ENCODE measurements at places on chromosomes 6 and 20.

DNA sequence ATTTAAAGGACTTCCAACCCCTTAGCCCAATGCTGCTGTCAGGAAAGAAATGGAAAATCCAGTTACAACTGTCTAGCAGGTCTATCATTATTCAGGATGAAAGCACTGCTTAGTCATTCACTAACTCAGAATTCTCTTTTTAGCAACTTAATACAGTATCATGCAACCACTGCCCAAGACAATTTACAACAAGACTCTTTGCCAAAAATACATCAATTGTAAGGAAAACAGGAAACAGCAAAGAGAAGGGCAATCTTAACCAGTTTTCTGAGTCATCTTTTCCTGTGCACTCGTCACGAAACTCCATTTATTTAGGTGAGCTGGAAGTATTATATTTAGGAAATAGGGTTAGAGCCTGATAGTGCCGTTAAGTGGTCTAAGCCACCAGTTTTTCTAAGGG is 1197.7 kb upstream of the CITED2 start:
- DNase-seq: no peak

- no peak for DNase-seq
Observed at GRCh38 chr20:4713401-4713800, 8.3 kb upstream of the PRND start.

DNA sequence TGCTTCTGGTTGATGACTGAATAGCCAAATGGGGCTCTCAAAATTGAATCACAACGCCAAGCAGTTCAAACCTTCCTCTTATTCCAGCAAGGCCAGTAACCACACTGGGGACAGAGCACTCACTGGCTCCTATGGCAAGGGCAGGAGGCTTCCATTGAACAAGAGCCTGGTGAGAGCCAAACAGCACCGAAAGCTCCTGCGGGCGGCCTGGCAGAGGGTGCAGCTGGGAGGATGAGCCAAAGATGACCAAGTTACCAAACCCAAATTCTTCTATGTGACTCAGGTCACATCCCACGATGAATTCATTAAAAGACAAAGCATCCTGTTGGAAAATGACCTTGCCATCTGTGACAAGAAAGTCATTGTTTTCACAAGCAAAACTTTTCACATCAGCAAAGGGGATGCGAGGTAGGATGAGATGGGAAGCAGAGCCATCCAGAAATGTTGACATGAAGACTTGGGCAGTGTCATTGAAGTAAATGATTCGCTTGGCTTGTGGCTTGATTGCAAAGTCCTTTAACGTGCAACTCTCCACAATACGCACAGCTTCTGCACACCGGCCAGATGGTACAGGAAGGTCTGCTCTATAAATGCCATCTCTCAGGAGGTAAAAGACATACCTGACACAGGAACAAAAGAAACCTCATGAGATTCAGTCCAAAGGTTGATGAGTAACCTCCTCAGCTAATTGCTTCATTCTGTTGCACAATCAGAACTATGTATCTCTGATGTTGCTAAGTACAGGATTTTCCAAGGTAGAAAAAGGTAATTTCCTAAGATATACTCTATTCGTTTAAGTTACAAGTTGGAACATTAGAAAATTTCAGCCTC is 36.3 kb downstream of the ROS1 start:
- DNase-seq: no peak

- no peak for DNase-seq
Observed at GRCh38 chr20:19679900-19680495, 78.1 kb upstream of the RIN2 start.

- peak; percentile 49 for DNase-seq
Observed at GRCh38 chr6:136547336-136547735, 2.9 kb downstream of the MAP7 start.

DNA sequence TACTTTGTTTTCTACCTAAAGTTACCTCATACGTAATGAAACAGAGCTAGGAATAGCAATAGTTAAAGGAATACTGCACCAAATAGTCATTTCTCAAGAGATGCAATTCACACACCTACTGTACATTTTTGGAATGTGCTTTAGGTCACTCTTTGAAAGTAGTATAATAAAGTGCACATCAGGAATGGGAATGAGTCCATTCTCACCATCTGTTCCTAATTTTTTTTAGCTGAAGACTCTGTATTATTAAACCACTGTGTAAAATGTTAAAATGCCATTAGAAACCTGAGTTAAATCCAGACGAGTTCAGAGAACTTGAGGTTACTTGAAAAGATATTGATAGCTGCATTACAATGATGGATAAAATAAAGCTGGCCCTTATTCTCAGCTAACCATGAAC is 51.9 kb upstream of the EPHA7 start:
- DNase-seq: no peak

GRCh38 chr6:169905041-169905807 is 153.8 kb downstream of the ERMARD start:
- no peak for DNase-seq

- DNase-seq: no peak
Observed at GRCh38 chr20:1842281-1842680, 52.9 kb upstream of the SIRPA start.

DNA sequence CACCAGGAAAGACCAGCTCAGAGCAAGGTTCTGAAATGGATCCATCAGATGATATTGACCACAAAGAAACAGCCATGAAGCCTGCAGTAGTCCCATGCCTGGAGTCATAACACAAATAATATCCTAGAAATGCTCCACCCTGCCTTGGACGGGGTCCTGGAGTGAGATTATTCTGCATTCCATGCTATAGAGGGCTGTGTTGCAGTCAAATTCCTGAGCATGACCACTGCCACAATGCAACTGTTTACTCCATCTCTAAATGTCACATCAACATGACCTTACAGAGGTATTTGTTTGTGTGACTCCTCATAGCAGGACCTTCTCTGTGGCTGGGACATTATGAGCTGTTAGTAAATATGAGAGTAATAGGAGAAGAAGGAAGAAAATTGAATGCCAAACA is 257.5 kb upstream of the TCF21 start:
- no peak for DNase-seq

- DNase-seq: no peak
Observed at GRCh38 chr6:22078802-22079545, 217.9 kb downstream of the PRL start.

DNA sequence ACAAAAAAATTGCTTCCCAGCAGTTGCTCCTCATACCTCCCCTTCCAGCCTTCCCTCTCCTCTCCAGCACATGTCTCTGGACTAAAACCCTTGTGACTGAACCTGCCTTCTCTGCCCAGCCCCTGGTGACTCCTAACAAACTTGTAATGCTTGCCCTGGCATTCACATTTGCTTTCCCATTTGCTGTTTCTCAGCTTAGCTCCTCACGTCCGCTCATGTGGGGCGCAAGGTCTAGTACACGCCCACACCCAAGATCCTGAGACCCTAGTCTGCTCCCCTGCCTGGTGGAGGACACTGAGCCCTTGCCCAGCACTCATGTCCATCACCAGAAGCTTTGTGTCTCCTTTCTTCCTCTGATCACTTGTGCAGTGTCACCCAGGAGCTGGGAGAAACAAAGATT is 18.3 kb upstream of the RBPJL start:
- DNase-seq: no peak

GRCh38 chr6:42269974-42270510 is 52.4 kb upstream of the MRPS10 start:
- no peak for DNase-seq

DNA sequence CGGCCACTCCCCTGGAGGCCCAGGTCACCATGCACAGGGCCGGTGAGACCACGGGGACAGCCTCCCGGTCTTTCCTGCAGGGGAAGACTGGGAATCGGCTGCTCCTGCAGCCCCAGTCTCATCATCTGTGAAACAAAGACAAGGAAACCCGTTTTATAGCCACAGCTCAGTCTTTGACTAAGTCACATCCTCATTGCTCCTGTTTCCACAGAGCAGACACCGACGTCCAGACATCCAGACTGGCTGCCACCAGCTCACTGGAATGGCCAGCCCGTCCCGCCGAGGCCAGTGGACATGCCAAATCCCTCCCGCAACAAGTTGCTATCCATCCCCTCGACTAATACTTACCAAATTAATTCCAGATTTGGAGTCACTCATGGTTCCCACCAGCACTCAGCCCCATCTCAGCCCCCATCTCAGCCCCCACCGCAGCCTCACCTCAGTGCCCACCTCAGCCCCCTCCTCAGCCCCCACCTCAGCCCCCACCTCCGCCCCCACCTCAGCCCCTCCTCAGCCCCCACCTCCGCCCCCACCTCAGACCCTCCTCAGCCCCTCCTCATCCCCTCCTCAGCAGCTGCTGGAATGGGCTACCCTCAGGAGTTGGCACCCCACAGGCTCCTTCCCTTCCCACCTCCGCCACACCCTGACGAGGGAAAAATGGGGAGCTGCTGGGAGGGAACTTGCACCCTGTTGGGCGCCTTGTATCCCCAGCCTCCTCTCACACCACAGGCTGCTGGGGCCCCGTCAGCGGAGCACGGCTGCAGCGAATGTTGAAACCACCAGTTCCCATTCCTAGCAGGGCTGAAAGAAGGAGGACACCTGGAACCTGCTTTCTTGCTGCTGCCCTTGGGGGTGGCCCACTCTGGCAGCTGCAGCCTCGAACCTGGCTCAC is 48.7 kb downstream of the YTHDF1 start:
- DNase-seq: no peak

- no peak for DNase-seq
Observed at GRCh38 chr6:80233262-80233661, 126.8 kb downstream of the BCKDHB start.

DNA sequence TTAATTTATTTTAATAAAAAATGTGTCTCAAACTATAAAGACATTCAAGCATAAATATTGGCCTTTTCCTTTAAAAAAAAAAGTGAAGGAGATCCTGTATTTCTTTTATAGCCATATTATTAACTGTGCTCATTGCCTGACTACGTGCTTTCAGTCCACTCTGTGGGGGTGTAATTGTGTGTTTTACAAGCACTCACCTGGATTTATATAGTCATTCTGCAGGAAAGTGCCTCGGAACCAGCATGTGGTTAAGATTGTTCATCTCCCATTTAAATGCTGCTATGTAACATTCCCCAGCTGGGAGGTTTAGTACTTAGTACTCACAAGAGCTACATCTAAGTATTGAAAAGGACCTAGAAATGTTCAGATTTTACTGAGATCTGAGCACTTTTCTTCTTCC is 47.9 kb upstream of the SLC22A16 start:
- no peak for DNase-seq

- DNase-seq: no peak
Observed at GRCh38 chr6:148888856-148889255, 142.0 kb downstream of the UST start.

GRCh38 chr20:48957533-48957932 is 36.0 kb downstream of the ARFGEF2 start:
- DNase-seq: no peak

GRCh38 chr6:158770533-158771330 is 48.4 kb downstream of the EZR start:
- no peak for DNase-seq

DNA sequence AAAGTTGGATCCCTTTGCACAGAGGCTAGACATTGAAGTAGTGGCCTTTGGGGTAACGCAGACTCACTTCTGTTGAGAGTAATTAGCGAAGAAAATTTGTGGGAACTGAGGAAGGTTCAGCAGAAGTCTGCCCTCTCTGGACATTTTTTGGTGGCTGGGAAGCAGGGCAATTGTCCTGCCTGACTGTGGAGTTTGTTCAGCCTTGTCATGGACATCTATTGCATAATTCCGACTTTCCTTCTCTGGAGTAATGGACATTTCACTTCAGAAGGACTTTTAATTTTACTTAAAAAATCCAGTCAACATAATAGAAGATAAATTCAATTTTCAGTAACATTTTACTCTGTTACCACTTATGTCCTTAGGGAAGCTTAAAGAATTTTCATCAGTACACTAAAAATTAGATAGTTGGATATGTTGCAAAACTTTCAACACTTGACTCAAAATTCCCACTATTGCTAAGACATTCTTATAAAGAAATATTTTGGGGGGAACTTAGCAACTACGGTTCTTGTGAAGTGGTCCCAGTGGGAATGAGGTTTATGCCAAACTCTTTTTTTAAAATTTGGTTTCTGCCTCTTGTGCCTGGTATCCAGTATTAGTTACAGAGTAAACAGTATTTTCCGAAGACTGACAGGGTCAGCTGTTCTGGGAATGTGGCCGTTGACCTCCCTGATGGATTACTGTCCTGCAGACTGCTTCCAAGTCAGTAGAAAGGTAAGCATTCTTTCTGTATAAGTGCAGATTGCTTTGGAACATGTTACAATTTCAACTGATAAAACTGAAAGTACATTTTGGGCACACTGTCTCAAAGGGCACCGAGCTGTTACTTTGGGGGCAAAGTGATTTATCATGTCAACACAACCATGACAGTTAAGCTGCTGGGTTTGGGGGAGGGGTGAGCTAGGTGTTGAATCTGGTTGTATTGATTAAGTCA is 100.6 kb upstream of the MLIP start:
- no peak for DNase-seq

DNA sequence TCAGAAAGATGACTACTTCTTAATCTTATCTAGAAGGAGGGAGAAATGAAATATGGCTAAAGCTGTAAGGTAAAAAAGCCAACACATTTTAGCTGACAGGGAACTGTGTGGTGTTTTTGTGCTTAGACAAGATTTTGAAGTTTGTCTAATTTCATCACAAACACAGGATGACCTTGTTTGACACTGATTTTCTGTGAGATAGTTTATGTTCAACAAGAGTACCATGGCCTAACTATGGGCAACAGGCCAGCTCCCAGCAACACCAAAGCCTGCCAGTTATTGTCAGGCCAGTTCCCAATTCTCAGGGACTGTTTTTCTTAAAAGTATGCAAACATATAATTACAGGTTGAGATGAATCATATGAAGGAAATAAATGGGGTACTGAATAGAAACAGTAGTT is 5.5 kb upstream of the ABCF1 start:
- no peak for DNase-seq

GRCh38 chr6:23498013-23498412 is 628.0 kb upstream of the NRSN1 start:
- no peak for DNase-seq

- no peak for DNase-seq
Observed at GRCh38 chr6:165404697-165405096, 95.3 kb upstream of the C6orf118 start.

DNA sequence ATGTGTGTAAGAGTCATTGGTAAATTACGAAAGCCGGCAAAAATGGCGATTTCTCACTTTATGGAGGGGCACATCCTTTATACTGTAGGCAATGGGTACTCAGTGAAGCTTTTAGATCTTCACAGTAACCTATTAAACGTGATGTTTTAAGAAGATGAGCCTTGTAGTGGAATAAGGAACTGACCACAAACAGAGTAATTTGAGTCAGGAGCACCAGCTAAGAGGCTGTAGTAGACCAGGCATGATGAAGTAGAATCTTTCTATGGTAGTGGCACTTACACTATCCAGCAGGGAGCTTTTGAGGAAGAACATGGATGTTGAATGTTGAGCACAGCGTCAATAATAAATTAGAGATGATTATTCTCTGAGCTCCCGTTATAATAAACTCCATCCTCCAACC is 65.9 kb downstream of the HIVEP2 start:
- no peak for DNase-seq

DNA sequence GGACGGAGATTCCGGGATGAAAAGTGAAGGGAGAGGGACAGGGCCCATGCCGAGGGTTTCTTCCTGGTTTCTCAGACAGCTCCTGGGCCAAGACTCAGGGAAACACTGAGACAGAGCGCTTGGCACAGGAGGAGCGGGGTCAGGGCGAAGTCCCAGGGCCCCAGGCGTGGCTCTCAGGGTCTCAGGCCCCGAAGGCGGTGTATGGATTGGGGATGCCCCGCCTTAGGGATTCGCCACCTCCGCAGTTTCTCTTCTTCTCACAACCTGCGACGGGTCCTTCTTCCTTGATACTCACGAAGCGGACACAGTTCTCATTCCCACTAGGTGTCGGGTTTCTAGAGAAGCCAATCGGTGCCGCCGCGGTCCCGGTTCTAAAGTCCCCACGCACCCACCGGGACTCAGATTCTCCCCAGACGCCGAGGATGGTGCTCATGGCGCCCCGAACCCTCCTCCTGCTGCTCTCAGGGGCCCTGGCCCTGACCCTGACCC is 55.0 kb upstream of the HLA-A start:
- DNase-seq: no peak

Data from NCI-H2171 (cell line).